ENCODE measurements at places on chromosomes 3 and 15. TPM values are rescaled to one million over a fixed set of nuclear protein-coding genes. Genes with fewer than 3 reads are reported as not detected.

DNA sequence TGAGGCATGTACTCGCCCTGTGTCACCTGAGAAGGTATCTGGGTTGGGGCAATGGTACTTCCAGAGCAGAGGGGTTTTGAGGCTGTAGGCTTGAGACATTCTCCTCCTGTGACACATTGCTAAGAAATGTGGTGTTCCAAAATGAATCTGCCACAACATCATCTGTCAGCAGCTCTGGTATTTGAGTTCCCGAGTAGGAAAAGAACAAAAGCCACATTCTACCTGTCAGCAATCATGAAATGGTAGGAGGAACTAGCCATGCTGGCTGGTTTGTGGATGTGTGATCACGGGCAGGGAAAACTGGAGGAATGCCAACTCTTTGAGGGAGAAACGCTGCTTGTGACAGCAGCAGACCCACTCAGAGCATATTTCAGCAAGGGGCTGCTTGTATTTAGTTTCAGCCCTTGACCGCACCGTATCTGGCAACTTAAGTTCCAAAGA, 579.4 kb upstream of the TBL1XR1 start:
- H3K27ac ChIP-seq: peak overlapping the region; percentile 63
- H3K36me3 ChIP-seq: no peaks in the 10 kb centered on the region
- H3K4me1 ChIP-seq: peaks cover 59% of the 10 kb centered on the region
- DNase-seq: no peak
- H3K27me3 ChIP-seq: no peaks in the 10 kb centered on the region

DNA sequence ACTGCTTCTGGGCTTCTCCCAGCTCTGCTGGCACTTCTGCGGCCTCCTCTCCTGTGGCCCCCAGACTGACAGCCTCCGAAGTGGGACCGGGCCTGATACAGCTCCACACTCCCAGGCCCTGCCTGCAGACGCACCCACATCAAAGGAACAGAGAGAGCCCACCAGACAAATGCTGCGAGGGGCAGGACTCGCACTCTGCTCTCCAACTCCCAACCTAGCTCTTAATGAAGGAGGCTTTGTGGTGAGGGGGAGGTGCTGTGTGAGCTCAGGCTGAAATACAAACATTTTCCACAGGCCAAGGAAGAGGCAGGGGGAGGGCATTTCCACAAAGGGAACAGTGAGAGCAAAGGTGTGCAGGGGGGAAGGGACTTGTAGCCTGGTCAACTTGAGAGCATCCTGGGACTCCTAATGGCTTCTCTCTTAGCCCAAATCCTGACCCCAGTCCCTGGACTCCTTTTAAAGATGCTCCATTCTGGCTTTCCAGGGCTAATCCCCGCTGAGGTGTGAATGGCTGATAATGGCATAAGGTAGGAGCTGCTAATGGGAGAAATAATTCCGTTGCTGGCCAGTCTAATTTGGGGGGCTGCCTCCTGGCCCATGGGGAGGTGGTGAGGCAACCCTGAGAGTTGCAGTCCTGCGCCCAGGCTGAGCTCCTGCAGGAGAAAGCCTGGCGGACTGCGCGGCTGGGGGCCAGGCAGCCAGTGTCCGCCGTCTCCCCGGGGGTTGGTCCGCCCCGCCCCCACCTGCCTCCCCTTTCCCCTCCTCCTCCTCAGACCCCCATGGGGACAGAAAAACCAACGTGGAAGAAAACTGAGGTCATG, 9.6 kb downstream of the LINGO1 start:
- no peak overlapping the region for H3K27ac ChIP-seq
- no peaks in the 10 kb centered on the region for H3K36me3 ChIP-seq
- no peaks in the 10 kb centered on the region for H3K4me1 ChIP-seq
- DNase-seq: no peak

GRCh38 chr3:107660306-107660976, 137.7 kb downstream of the BBX start:
- no peaks in the 10 kb centered on the region for H3K27me3 ChIP-seq
- H3K27ac ChIP-seq: no peak overlapping the region
- no peak overlapping the region for H3K4me3 ChIP-seq
- DNase-seq: no peak

Gene CDHR4
- total RNA-seq: not detected

Gene VIPR1
- 9.2 TPM for total RNA-seq

DNA sequence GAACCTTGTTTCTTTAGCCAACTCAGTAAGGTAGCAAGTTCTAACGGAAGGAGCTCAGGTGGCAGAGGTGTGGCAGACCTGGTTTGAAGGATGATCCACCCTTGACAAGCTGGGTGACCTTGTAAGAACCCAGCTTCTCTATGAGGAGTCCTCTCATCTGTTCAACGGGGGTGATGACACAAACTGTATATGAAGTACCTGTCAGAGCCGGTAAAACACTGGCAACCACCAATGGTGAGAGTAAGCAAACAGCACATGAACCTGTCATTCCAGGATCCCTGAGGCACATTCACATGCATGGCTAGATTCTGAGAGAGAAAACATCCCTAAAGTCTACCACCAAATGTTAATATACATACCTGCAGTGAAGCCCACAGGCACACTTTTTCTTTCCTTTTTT, 2.4 kb downstream of the SCAP start:
- peaks cover 25% of the 10 kb centered on the region for H3K4me1 ChIP-seq
- no peak overlapping the region for H3K27ac ChIP-seq
- peaks cover 2% of the 10 kb centered on the region for H3K36me3 ChIP-seq

- no peak for DNase-seq
- H3K27ac ChIP-seq: peak overlapping the region; percentile 64
- no peaks in the 10 kb centered on the region for H3K27me3 ChIP-seq
- H3K36me3 ChIP-seq: no peaks in the 10 kb centered on the region
- no peak overlapping the region for H3K4me3 ChIP-seq
These were observed 241.8 kb upstream of the LRTM1 start for GRCh38 chr3:55169608-55170072.

Gene CLRN1
- not detected for total RNA-seq

Gene GP5
- total RNA-seq: 0.10 TPM

Gene TRAIP
- 5.3 TPM for total RNA-seq

Gene C2CD4A
- not detected for total RNA-seq

Measured in osteocyte (in vitro differentiated cells).